ENCODE measurements at places on chromosomes 2 and 18.

DNA sequence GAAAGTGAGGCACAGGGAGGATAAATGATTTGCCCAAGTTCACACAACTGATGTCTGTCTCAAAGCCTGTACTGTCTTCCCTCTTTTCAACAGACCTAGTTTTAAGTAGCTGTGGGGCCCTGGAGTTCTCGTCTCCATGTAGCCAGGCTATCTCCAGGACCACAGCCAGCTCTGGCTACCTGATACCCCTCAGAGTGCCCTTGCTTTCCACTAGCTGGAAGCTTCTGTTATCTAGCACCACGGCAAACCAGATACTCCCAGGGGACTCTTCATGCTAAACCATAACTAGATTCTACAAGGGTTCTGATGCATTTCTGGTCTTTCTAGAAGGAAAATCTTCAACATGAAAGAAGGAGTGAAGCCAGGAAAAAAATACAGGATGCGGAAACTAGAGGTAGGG lies 137.3 kb downstream of the GALNT14 start:
- DNase-seq = no peak

DNA sequence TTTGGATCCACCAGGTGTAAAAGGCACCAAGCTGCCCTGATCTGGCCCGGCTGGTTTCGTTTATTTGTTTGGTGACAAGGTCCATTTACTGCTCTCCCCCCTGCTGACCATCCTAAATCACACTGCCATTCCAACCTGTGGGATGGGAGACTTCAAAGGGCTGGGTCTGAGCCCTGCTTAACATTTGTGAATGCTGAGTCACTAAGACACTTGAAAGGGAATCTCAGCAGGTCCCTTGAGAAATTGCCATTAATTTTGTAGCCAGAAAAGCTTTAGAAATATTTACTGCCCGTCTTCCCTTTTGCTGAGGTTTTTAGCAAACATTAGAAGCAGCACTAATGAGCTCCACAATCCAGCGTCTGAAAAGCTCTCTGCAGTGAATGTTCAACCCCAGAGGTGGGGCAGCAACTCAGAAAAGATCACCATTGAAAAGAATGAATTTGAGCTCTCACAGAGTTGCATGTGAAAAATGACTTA lies 133.8 kb downstream of the ARL4C start:
- no peak for DNase-seq

DNA sequence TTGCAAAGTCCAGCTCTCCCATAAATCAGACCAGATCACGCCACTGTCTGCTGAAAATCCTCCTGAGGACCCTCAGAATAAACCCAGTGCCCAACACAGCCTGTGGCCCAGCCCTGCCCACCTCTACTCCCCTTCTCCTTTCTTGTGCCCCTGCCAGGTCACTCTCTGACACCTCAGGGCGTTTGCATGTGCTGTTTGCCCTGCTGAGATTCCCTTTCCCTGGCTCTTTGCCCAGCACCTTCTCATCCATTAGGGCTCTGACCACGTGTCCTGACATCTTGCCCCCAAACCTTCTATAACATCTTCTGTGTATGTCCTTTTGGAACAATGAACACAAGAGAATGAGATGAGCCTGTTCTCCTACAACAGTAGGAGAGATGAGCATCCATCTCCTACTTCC lies 18.5 kb upstream of the NMUR1 start:
- no peak for DNase-seq

DNA sequence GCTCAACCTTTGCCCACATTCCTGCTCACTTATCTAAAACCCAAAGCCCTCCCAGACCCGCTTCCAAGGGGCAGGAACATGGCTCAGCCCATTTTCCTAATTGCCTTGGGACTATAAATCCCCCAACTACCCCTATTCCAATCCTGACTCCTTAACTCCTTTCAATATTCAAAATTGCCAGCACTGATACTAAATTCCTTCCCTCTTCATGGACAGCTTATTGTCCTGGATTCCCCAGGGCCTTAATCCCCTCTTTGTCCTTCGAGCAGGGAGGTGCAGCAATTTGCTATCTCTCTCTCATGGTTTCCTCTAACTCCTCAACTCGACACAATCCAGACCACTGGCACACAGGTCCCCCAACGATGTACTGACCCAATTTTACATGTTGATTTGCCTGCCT lies 99.1 kb downstream of the SLC25A12 start:
- DNase-seq = no peak

DNA sequence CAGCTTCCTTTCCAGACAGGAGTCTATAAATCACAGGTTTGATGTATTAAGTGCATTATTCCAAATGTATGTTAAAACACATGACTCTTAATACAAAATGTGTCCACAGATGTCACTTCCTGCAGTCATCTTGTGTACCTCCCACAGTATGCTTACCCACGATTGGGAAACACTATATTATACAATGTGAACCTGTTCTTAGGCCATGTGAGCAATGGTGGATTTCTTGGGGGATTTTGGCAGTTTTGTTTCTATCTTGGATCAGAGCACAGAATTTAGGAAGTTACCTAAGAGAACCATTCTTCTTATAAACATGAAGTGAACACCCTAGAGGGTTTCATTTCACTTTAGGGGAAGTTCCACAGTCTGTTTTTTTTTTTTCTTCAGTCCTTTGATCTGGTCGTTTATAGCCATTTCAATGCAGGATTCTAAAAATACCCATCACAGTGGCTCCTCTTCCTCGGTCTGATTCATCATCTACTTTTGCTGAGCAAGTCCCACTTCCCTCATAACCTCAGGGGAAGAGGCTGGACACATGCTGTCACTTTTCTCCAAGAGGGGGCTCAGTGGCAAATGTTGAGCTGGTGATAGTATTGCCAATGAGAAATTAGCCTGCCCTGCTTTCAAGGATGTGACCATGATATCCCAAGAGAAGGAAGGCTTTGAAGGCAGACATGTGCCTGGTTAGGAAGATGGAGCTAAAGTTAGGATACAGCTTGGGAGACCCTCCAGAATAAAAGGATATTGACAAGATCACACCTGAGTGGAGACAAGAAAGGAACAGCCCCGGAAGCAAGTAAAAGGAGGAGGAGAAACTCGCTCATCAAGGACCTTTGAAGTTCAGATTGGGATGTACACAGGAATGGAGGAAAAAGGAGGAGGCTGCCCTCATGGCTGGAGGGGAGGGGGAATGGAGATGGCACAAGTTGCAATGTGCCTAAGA lies 22.6 kb downstream of the PLEK start:
- DNase-seq = no peak

GRCh38 chr2:127226520-127227263 lies 6.6 kb upstream of the CYP27C1 start:
- peak; percentile 57 for DNase-seq

GRCh38 chr2:209391776-209392401 lies 32.0 kb upstream of the MAP2 start:
- no peak for DNase-seq

- no peak for DNase-seq
Measured at GRCh38 chr18:36427369-36427768, 129.9 kb downstream of the FHOD3 start.

GRCh38 chr18:45830917-45831316 lies 5.4 kb downstream of the SIGLEC15 start:
- no peak for DNase-seq

GRCh38 chr18:56632070-56633022 lies 6.0 kb downstream of the TXNL1 start:
- DNase-seq = no peak

- no peak for DNase-seq
Measured at GRCh38 chr2:72934683-72935610, 17.6 kb downstream of the EMX1 start.

DNA sequence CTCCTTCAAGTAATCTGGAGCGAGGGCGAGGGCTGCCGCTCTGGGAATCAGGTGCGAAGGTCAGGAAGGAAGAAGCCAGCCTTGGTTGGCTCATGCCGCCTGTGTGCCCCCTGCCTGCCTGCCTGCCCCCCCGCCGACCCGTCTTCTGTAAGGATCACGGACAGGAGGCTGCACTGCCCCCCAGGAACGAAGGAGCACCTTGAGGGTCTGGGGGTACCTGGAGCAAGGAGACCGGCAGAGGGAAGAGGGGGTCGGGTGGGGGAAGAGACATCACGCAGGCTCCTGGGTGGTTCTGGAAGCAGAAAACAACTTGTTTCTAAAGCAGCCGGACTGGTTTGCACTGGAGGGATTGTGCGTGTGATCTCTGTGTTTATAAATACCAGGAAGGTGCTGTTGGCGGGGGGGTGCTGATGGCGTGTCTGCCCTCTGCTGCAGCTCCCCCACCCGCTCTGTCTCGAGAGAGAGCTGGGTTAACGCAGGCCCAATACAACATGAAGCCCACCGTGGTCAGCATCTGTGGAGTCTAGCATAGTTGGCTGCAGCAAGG lies 1.7 kb downstream of the FOSL2 start:
- no peak for DNase-seq

DNA sequence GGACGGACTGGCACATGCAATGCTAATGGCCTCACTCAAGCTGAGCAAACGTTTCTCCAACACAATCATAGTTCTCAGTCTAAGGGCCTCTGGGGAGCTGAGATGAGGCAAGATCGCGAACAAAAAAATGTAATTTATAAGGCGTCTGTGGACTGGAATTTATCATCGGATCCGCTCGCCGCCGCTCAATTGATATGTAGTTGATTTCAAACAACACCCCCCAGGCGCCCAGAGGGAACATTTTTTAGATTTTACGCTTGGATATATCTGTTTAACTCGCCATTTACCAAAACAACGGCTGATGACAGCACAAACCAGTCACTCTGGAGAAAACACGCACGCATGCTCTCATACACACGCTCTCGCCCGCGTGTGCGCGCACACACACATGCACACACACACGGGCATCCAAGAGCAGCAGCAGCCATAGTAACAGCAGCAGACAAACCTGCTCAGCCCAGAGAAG lies 335.8 kb downstream of the SMAD2 start:
- no peak for DNase-seq

DNA sequence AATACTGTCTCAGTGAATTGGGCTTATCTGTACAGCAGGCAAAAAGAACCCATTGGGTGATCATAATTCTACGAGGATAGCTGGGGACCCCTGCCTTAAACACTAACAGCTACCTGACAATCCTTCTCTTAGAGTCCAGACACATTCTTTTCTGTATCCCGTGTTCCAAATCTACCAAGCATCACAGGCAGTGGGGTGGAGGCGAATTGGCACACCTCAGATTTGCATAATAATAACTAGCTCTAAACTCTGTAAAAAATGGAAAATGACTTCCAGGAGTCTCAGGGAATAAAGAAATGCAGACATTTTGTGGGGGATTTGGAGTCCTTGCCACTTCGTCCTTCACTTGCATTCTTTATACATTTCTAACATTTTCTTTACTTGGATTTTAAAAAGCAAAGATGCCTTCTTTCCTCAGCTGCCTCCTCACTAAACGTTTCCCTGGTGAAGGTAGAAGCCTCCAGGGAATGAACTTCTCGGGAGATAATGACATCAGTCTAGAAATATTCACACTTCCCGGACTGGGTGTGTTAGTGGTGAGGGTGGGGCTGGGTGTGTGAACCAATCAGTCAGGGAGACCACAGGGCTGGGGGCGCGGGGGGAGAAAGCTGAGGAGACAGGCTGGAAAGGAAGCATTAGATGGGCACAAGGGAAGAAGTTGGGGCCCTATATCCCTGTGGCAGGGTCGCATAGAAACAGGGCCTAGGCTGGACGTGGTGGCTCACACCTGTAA lies 59.1 kb upstream of the BOD1L2 start:
- no peak for DNase-seq

- no peak for DNase-seq
Measured at GRCh38 chr2:208440716-208441115, 34.1 kb downstream of the PTH2R start.

- no peak for DNase-seq
Measured at GRCh38 chr2:74537140-74537539, 7.4 kb downstream of the HTRA2 start.

DNA sequence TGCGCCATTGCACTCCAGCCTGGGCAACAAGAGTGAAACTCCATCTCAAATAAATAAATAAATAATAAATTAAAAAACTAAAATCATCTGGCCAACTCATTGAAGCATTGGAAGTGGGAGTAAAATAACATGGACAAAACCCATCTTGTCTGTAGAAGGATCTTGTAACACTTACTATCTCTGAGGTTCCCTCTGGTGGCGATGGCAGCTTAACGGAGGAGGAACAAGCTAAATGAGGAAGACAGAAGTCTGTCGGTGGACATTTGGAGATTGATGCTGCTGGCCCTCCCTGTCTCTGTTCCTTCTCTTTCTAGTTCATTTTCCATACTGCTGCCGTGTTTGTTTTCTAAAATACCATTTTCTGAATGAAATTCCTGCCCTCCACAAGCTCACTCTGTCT lies 43.4 kb downstream of the ZCCHC2 start:
- no peak for DNase-seq

DNA sequence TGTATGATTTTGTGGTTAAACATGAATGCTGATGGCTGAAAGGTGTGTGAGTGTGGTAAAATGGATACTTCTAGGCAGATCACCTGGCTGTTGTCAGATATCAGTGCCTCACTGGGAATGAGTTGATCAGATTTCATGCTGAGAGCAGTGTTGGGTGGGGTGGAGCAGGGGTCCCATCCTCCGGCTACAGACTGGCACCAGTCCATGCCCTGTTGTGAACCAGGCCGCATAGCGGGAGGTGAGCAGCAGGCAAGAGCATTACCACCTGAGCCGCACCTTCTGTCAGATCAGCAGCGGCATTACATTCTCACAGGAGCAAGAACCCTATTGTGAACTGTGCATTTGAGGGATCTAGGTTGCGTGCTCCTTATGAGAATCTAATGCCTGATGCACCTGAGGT lies 78.7 kb downstream of the GLI2 start:
- DNase-seq = no peak

DNA sequence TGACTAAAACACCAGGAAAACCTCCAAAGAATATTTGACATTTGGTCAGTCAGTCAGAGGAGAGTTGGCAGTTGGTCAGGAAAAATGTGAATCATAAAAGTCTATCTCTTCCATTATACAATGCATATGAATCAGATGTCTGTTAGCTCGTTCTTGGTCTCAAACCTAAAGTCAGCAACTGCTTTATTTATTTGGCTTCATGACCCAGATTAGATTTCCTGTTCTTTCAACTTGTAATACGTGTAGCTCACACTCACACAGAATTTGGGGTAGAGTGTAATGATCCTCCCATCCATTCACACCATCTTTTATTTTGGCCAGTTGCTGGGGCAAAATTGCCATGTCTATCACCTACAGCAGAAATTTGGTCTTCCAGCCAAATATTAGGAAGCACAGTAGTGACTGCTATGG lies 81.9 kb upstream of the COL5A2 start:
- no peak for DNase-seq

DNA sequence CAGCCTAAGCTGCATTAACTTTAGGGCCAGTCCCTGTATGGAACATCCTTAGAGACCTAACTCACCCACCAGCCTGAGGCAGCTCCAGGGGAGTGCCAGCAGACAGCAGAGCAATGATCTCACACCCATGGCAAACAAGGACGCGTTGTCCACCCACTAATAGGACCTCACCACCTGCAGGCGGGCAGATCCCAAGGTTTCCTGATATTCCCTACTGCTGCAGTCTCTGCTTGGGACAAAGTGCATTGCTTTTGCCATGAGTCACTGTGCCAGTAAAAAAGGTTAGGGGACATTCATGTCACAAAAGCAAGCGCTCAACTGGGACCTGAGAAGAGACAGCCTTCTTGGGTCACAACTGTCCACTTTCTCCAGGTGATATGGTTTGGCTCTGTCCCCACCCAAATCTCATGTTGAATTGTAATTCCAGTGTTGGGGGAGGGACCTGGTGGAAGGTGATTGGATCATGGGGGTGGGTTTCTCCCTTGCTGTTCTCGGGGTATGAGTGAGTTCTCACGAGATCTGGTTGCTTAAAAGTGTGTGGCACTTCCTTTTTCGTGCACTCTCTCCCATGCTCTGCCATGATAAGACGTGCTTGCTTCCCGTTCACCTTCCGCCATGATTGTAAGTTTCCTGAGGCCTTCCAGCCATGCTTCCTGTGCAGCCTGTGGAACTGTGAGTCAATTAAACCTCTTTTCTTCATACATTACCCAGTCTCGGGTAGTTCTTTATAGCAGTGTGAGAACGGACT lies 160.2 kb downstream of the MIB1 start:
- DNase-seq = no peak

Data from stimulated activated naive CD4-positive, alpha-beta T cell treated with Interleukin-2 at 50 U/mL for 16 hours (primary cell).